ENCODE measurements at places on chromosomes 4 and X. TPM values are rescaled to one million over a fixed set of nuclear protein-coding genes. Genes with fewer than 3 reads are reported as not detected.

DNA sequence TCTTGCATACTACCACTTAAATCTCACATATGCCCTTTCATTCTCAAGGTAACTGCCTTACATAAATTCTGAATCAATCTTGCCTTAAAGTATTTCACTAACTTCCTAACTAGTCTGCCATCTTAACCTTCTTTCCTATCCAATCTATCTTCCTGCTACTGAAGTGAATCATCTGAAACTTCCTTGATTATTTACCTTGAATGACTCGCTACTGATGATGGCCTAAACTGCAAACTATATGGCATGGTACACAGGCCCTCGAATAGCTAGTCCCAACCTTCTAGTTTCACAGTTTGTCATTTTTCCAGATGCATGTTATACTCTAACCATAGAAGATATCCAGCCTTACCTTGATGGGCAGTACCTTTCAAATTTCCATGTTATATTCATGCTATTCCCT lies 19.9 kb downstream of the PHKA1 start:
- no peak for DNase-seq

- no peak for DNase-seq
Observed at GRCh38 chr4:144754562-144755410, 108.8 kb downstream of the HHIP start.

GRCh38 chr4:130738233-130738632 lies 1642.3 kb downstream of the C4orf33 start:
- no peak for DNase-seq

DNA sequence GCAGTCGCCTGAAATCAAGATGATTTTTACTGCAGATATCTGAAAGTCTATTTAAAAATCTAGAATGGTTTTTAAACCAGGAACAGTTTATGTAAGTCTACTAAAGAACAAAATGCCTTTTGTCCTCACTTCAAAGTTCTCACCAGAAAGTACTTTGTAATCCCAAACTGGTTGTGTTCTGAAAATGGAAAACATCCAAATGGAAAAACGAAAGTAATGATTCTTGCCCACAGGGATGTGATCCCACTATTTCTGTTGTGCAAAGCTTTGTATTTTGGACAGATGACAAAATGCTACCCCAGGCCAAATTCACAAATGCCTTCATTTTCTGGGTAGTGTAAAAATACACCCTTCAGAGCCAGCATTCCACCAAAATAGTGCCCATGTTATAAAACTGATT lies 265.5 kb upstream of the FTHL17 start:
- no peak for DNase-seq

The CFAP47 gene
- total RNA-seq, result not detected

The RNF150 gene
- total RNA-seq, result 0.09 TPM
